ENCODE measurements at places on chromosomes 5 and 9.

DNA sequence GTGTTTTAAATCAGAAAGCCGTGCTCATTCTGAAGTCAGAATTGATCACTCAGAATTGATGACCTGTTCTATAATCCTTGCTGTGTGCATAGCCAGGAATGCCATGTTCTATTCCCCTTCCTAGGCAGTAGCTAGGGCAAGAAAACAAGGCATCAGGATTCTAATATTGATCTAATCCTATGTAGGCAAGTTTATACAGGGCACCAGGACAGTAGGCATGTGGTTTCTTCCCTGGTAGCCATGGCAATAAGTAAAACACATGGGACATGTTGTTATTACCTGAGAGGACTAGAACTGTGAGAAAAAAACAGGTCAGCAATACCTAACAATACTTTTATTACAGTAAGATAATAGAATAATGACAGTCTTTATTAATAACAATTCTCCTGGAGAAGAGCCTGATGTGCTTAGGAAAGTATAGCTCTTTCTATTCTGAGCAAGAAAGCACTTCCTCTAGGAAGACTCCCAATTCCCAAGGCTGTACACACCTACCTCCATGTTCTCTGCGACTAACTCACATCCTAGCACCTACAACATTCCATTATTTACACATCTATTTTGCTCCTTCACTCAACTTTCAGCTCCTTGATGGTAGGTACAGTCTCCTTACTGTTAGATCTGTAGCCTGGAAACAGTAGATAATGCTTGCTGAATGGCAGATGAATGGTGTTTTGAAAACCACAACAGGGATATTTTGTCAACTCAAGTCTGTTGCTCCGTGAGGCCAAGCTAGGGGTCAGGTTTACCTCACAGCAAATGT lies 70.8 kb downstream of the STX17 start:
- DNase-seq: no peak

- DNase-seq: no peak
Measured at GRCh38 chr5:2658447-2658846, 93.0 kb downstream of the IRX2 start.

DNA sequence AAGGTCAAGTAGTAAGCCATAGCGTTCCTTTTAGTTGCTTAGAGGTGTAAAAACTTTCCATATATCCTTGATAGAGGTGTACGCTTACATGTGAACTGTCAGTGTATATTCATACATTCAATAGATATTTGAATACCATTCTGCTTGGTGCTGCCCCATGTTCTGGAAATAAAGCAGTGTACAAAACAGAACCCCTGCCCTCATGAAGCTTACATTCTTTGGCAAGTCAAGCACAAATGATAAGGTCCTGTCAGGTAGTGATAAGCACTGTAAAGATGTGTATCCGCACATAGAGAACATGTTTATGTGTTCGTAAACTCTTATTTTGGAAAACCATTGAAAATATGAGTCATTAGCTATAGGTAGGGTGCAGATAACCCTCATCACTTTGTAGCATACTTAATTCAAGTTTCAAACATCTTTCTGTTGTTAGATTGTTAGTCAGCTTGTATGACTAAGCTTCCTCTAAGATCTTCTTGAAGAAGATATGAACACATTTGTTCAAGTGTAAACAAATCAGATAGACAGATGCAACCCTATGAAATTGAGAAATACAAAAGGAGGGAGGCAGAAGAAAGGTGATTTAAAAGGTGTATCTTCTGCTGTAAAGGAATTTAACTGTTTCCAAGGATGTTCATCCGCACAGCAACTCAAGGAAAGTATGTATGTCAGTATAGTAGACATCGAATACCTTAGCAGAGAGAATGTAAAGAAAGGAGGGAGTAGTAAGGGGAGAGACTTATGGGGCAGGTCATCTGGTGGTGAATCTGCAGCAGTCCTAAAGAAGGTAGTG lies 1.6 kb downstream of the GTF3C4 start:
- DNase-seq: no peak

- DNase-seq: no peak
Measured at GRCh38 chr9:120913647-120914264, 12.8 kb downstream of the TRAF1 start.

DNA sequence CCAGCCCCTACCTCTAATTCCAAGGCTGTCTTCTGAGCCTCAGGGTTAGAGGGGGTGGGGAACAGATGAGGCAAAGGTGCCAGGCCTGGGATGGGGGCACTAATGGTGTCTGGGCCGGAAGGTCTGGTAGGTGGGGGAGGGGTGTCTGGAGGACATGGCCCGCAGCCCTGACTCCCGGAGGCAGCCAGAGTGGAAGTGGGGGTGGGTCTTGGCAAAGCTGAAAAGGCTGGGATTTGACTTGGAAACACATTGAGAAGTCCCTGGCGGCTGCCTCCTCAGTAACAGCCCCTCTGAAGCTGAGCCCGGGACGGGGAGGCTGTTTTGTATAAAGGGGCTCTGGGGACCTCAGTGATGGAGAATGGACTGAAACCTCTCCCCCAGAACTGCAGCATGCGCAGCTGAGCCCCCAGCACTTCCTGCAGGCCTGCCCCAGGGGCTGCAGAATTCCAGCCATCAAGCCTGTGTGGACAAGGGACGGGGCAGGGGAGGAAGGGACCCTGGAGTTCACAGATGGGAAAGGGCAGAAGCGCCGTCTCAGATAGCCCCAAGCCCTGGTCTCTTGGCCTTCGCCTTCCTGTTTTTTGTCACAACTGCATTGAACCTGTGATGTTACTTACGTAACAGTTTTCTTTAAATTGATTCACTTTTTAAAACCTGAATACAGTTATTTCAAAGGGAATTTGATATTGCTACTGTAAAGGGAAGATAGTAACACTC lies 49.3 kb upstream of the SYNPO start:
- no peak for DNase-seq

DNA sequence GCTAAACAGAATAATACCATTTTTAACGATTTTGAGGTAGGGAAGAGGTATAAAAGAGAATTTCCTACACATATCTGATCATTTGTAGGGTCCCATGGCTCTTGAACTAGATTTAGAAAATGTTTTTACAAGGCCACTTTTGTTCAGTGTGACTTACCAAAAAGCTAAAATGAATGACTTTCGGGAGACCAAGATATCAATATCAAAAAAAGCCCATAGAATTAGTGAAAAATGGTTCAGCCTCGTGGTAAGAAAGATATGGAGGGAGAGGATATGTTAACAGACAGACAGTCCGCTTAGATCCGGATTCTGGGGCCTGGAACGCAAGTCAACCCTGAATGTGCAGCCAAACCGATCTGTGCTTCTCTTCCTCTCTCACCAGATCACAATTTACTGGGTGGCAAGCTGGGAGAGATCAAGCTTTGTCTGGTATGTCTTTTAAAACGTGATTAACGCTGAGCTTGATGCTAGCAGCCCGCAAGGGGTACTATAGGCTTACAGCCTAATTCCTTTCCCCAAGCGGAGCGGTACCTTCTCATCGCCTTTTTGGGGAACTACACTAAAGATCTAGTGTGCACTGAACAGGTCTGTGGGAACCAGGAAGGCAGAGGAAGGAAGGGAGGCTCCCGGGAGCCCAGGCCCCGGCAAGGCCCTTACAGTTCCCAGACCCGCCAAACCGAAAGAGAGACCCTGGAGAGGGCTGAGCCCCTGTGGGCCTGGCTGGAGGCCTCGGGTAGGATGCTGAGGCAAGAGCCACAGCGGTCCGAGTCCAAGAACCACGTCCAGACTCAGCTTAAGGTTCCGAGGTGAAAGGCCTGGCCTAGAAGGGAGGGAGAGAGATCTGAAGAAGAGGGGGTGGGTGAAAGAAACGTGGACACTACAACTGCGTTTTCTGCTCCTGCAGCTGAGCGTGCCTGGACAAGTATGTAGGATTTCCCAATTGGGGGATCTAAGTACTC lies 2.9 kb downstream of the NR2F1-AS1 start:
- DNase-seq: no peak

- DNase-seq: no peak
Measured at GRCh38 chr9:28926306-28926705, 1353.0 kb upstream of the C9orf72 start.

DNA sequence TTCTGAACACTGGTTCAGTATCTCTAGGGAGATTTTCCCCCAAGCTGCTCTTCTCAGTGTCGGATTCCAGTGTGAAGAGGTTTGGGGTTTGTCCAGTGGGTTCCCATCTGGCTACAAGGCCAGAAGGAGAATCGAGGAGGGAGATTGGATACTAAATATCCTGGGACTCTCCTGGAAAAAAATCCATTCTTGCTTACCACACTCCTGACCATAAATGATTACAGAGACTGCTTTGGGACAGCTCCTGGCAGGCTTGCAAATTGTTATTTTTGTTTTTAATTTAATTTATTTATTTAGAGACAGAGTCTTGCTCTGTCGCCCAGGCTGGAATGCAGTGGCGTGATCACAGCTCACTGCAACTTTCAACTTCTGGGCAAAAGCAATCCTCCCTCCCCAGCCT lies 4.7 kb upstream of the SUSD1 start:
- no peak for DNase-seq

GRCh38 chr5:91188755-91189154 lies 194.4 kb downstream of the ARRDC3 start:
- no peak for DNase-seq

DNA sequence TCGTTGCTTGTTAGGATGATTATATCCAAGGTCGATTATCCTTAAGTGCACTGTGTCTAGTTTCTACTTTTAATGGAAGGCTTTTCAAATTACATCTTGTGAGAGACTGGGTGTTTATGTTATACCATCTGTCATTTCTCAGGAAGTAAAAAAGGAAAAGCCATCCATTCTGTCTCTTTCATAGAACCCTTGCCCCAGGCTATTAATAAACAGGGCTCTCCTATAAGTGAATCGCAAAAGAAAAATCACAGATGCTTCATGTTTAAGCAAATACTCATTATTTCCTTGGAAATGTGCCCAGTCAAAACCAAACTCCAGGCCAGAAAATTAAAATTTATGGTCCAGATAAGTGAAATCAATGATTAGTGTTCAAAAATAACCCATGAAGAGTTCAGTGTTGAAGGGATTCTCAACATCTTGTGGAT lies 58.1 kb downstream of the STARD4 start:
- DNase-seq: no peak

DNA sequence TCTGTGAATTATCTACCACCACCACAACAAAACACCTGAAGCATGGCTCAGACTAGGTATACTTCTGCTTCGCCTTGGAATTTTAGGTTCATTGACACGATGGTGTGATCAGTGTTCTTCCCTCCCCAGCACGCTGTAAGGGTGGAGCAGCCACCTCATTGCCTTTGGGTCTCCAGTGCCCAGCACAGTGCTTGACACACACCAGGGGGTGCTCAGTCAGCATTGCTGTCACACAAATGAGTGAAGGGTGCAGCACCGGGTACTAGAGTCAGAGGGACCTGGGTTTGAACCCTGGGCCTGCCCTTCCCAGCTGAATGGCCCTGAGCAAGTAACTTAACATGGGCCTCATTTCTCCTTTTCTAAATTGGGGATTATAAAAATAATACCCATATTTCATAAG lies 9.9 kb upstream of the ANGPTL2 start:
- DNase-seq: no peak

DNA sequence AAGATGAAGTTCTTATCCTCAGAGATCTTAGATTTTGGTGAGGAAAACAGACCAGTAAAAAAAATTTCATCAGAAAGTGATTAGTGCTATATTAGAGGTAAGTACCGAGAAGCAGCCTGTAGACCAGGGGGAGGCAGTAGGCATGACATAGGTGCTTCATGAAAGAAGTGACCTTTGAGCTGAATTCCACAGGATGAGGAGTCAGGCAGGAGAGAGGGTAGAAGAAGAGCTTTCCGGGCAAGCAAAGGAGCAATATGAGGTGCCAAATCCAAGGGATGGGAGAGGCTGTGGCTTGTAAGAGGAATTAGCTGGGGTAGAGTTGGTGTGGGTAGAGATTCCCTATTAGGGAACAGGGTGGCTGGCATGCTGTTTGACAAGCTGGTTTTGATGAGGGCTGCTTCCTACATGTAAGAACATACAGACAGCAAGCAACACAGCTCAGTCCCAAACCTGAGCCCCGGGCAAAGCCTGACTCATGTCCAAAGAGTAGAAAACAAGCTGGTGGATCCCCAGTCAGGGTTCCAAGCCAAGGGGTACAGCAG lies 48.4 kb upstream of the PWWP2A start:
- no peak for DNase-seq

GRCh38 chr9:92737611-92738299 lies 26.9 kb downstream of the BICD2 start:
- DNase-seq: no peak

- DNase-seq: no peak
Measured at GRCh38 chr5:122561209-122561608, 213.7 kb upstream of the SNX2 start.

- DNase-seq: no peak
Measured at GRCh38 chr5:8538821-8539220, 669.9 kb downstream of the MTRR start.

DNA sequence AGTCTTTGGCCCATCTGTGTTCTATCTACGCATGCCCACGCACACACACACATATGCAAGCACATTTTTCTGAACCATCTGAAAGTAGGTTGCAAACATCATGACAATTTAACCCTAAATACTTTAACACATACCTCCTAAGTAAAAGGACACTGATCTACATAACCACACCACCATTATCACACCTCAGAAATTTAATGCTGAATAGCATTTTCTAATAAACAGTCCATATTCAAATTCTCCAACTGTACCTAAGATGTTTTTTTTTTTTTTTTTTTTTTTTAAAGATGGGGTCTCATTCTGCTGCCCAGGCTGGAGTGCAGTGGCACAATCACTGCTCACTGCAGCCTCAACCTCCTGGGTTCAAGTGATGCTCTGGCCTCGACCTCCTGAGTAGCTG lies 35.5 kb downstream of the DDX31 start:
- DNase-seq: no peak

DNA sequence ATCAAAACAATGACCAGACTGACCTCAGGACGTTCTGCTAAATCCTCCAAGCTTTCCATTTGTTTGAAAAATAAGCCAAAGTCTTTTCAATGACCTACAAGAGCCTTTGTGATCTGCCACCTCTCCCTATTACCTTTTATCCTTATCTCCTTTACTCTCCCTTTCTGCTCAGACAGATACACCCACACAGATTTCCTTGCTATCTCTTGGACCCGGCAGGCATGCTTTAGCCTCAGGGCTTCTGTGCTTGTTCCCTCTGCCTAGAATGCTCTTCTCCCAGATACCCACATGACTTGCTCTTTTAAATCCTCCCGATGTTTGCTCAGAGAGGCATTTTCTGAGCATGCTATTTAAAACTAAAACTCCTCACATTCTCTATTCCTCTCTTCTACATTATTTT lies 8.9 kb upstream of the ELOVL7 start:
- DNase-seq: no peak

GRCh38 chr9:35766997-35767396 lies 12.9 kb upstream of the MSMP start:
- no peak for DNase-seq

- peak; percentile 25 for DNase-seq
Measured at GRCh38 chr9:107755246-107755645, 265.7 kb upstream of the KLF4 start.

GRCh38 chr5:179837076-179838011 lies 16.6 kb downstream of the SQSTM1 start:
- DNase-seq: no peak

DNA sequence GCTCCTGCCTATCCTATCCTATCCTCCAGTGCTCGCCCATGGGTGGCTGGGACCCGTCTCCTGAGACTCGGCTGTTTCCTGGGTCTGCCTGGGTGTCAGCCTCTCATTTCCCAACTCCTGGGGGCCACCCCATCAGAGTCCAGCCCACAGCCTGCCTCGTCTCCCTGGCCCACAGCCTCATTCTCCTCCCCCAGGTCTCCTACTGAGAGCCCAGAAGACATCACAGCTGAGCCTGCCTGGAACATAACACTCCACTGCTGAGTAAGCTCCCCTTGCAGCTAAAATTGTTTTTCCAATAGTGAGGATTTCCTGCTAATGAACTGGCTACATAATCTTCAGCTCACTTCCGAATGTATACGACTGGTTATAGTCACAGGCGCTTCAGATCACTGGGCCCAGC lies 95.3 kb downstream of the TTLL11 start:
- peak; percentile 37 for DNase-seq

Data from brain microvascular endothelial cell (primary cell).